ENCODE measurements at places on chromosomes 7 and 10. TPM values are rescaled to one million over a fixed set of nuclear protein-coding genes. Genes with fewer than 3 reads are reported as not detected.

DNA sequence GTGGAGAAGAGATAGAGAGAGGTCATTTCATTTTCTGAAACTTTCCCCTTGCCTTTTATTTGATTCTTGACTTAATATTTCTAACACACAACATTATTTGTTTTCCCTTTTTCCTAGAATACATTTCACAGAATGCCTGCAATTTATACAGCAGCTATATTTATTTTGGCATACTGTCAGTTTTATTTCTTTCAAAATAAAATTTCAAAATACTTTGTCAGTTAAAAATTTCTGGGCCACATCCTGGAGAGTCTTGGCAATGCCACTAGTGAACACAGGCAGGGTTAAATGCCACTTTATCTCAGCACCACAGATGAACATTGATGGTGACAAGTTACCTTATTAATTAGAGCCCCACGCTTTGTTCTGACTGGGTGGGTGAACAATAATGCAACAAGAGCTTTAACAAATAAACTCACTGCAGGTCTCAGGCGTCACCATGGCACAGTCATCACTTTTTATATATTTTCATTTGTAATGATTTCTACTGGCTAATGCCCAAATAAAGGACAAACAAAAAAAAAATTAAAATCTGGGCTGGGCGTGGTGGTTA is 494.0 kb downstream of the KIF20B start:
- no peaks in the 10 kb centered on the region for H3K27me3 ChIP-seq
- no peak overlapping the region for H3K4me3 ChIP-seq
- no peak for DNase-seq
- no peaks in the 10 kb centered on the region for H3K4me1 ChIP-seq
- no peak overlapping the region for H3K27ac ChIP-seq

DNA sequence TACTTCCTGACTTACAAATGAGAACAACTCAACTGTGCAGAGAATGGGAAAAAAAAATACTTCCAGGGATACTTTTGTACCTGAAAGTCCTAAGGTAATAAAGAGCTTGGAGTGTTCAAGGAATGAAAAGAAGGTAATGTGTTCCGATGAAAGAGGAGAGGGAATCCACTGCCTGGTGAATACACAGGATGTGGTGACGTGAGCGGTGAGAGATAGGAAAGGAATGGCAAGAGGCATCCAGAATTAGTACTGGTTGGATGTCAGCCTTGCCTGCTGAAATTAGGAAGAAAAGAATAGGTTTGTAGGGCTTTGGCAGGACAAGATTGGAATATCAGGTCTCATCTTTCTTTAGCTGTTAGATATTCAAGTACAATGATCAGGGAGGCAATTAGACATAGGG is 347.7 kb downstream of the POM121L12 start:
- no peaks in the 10 kb centered on the region for H3K27me3 ChIP-seq
- H3K4me1 ChIP-seq, result no peaks in the 10 kb centered on the region
- H3K27ac ChIP-seq, result no peak overlapping the region
- H3K4me3 ChIP-seq, result no peak overlapping the region
- no peaks in the 10 kb centered on the region for H3K36me3 ChIP-seq
- DNase-seq, result no peak

GRCh38 chr7:30714129-30714528 is 31.9 kb upstream of the CRHR2 start:
- DNase-seq, result no peak
- H3K27me3 ChIP-seq, result no peaks in the 10 kb centered on the region
- no peak overlapping the region for H3K27ac ChIP-seq
- H3K36me3 ChIP-seq, result peaks cover 20% of the 10 kb centered on the region

DNA sequence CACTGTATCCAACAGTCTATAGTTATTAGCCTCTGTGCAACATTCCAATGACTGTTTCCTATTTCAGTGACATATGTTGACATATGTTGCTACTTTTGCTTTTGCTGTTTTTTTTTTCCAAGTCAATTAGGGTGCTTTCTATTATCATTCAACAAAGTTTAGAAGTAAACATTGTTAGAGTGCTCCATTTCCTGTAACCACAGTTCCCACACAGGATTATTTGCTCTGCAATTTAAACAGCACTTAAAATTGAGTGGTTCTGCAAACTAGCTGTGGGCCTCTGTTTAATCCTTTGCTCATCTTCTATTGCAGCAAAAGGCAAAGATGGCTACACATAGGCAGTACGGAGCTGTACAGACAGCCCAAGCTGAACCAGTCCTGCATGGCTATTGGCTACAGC is 46.5 kb upstream of the PTN start:
- no peaks in the 10 kb centered on the region for H3K27me3 ChIP-seq
- H3K4me1 ChIP-seq, result no peaks in the 10 kb centered on the region
- H3K36me3 ChIP-seq, result no peaks in the 10 kb centered on the region
- H3K4me3 ChIP-seq, result no peak overlapping the region

DNA sequence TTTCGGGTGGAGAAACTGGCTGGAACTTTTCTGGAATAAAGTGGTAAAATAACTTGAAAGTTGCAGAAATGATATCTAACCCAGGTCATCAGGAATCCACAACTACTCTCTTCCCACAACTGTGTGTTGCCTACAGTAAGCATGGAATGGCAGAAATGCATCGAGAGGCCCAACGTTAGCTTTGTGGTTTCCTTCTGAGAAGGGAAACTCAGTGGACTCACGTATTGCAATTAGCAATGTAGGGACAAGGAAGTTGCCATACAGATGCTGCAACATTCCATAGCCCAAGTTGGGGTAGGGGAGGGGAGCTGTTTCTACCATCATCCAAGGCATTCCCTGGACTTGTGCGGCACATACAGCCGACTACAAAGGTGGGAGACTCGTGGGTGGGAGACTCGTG is 1.9 kb downstream of the PON1 start:
- no peak for DNase-seq
- no peak overlapping the region for H3K27ac ChIP-seq
- no peak overlapping the region for H3K4me3 ChIP-seq
- H3K4me1 ChIP-seq, result peaks cover 5% of the 10 kb centered on the region
- no peaks in the 10 kb centered on the region for H3K36me3 ChIP-seq
- H3K27me3 ChIP-seq, result peaks cover 11% of the 10 kb centered on the region

- H3K4me3 ChIP-seq, result no peak overlapping the region
- H3K36me3 ChIP-seq, result no peaks in the 10 kb centered on the region
- H3K27ac ChIP-seq, result no peak overlapping the region
- no peak for DNase-seq
- no peaks in the 10 kb centered on the region for H3K4me1 ChIP-seq
Measured at GRCh38 chr7:26443751-26444150, 152.1 kb downstream of the SNX10 start.

DNA sequence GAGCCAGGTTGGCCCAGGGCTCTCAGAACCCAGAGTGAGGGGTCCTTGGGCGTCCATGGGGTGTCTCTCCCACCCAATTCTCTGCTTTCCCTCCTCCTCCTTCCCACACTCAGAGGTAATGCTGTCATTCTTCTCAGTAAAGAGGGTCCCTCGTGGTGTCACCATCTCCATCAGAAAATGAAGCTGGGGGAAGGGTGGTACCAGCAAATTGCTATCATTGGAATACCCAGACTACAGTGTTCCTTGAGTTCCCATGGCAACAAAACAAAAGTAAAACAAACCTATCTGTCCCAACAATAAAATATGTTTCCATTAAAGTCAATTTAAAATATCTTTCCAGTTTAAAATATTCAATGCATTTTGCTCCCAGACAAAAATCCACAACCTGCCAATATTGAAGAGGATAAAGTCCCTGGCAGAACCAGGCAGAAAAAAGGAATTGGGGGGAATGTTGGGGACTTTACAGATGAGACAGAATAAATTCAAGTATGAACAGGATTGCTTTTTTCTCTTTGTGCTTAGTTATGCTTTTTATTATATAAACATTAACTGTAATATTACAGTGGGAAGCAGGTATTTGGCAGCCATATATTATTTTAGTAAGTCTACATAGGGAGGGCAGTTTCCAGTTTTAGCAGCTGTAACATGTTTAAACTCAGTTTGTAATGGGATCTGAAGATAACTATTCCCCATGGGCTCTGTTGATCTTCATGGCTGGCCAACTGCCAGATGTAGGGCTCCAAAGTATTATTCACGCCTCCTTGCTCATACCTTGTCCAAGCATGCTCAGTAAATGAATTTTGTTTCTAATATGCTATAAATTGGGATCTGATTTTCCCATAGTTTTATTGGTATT is 182.1 kb downstream of the ARID5B start:
- peaks cover 71% of the 10 kb centered on the region for H3K36me3 ChIP-seq
- H3K4me3 ChIP-seq, result peak overlapping the region; percentile 66
- peaks cover 63% of the 10 kb centered on the region for H3K4me1 ChIP-seq
- no peak for DNase-seq

GRCh38 chr7:110205899-110206298 is 885.0 kb upstream of the LRRN3 start:
- H3K4me3 ChIP-seq, result no peak overlapping the region
- no peak for DNase-seq
- H3K27me3 ChIP-seq, result no peaks in the 10 kb centered on the region
- H3K4me1 ChIP-seq, result no peaks in the 10 kb centered on the region

GRCh38 chr10:6350609-6351008 is 147.9 kb downstream of the PFKFB3 start:
- H3K27me3 ChIP-seq, result no peaks in the 10 kb centered on the region
- peaks cover 29% of the 10 kb centered on the region for H3K36me3 ChIP-seq
- H3K4me3 ChIP-seq, result no peak overlapping the region
- H3K27ac ChIP-seq, result peak overlapping the region; percentile 66
- H3K4me1 ChIP-seq, result peaks cover 53% of the 10 kb centered on the region
- no peak for DNase-seq

- DNase-seq, result no peak
- H3K4me1 ChIP-seq, result no peaks in the 10 kb centered on the region
- no peaks in the 10 kb centered on the region for H3K36me3 ChIP-seq
- no peak overlapping the region for H3K4me3 ChIP-seq
Measured at GRCh38 chr7:154832557-154833138, 170.3 kb downstream of the PAXIP1 start.

DNA sequence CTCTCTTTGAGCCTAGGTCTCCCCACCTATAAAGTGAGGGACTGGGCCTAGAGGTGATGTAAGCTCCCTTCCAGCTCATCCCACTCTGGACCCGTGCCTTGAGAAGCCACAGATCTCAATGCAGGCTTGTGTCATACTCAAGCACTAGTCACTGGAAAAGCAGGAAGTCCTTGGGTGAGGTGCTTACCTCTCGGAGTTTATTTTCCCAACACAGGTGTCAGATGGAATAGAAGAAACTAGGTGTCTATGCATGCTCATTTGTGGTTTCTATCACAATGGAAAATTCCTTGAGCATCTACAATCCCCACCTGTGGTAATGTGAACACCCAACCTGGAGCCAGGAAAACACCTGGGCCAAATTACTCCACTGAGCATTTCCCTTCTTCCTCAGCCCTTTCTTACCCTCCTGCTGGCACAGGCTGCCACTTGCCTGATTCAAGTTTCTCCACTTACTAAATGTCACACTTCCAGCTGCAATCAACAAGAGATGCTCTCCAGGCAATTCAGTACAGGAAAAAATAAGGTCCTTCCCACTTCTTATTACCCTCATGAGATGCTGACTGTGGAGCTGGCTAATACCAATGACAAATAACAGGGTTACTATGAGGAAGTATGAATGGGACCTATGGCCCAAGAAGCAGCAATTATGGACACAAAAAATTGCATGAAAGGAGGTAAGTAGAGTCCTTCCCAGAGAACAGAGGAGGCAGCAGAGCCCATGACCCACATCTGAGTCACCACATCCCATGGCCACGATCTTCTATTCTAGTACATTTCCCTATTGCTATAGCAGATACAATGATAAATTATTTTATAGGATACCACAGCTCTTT is 13.1 kb downstream of the LSM5 start:
- H3K27me3 ChIP-seq, result peaks cover 7% of the 10 kb centered on the region
- no peak overlapping the region for H3K27ac ChIP-seq
- peaks cover 7% of the 10 kb centered on the region for H3K4me1 ChIP-seq
- H3K4me3 ChIP-seq, result no peak overlapping the region
- H3K36me3 ChIP-seq, result no peaks in the 10 kb centered on the region

- H3K36me3 ChIP-seq, result peaks cover 4% of the 10 kb centered on the region
- peaks cover 39% of the 10 kb centered on the region for H3K4me1 ChIP-seq
Measured at GRCh38 chr10:4028854-4029583, 244.0 kb upstream of the KLF6 start.

DNA sequence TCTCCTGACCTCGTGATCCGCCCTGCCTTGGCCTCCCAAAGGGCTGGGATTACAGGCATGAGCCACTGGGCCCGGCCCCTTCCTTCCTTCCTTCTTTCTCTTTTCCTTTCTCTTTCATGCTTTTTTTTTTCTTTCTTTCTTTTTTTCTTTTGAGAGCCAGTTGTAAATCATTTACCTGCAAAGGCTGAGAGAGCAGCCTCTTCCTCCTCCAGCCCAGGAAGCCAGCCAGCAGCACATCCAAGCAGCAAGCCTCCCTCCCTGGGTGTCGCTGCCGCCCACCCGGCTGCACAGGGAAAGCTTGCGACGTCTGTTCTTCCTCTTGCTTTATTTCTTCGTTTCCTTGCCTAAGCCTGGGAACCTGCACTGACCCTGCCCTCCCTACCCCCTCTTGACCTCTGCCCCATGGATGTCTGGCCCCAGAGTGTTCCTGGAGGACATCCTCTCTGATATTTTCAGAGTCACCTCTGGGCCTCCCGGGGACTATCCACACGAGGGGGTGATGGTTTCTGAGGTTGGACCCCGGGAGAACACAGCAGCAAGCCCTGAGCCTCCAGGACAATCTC is 62.8 kb upstream of the MYL10 start:
- no peaks in the 10 kb centered on the region for H3K36me3 ChIP-seq
- no peak overlapping the region for H3K27ac ChIP-seq
- peaks cover 4% of the 10 kb centered on the region for H3K4me1 ChIP-seq
- H3K4me3 ChIP-seq, result no peak overlapping the region

DNA sequence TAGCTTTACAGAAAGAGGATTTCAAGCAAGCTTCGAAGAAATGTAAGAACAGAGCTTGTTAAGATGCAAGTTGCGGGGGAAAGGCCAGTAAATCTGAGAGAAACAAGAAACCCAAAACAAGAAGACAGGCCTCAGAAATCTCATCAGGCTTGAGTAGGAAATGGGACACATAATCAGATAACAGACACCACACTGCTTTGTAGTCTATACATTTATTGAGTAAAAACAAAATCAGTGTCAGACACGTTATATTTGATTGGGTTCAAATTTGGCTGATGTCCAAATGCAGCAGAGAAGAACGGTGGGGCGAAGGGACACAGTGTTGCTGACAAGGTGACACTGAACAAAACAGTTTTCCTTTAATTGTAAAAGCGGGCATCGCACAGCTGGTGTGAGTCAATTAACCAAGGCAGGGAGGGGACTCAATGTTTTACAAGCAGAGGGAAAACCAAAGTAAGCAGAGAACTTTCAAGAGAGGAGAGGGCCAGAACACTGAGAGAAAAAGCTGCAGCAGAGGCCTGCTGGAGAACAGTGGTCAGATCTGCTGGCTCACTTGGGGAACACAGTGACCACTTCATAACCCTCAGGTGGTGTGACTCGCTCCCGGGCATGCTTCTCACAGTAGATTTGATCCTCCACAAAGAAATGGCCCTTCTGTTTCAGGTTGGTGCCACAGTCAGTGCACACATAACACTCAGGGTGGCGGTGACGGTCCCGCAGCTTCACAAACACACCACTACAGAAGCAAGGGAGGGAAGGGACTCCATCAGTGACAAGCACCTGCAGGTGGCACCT is 43.5 kb downstream of the ACSM6 start:
- H3K27me3 ChIP-seq, result no peaks in the 10 kb centered on the region
- no peak overlapping the region for H3K4me3 ChIP-seq
- H3K27ac ChIP-seq, result no peak overlapping the region
- H3K4me1 ChIP-seq, result peaks cover 23% of the 10 kb centered on the region

The CALCR gene
- total RNA-seq, result not detected

The HOXA2 gene
- total RNA-seq, result not detected

The PRR15 gene
- not detected for total RNA-seq

The SLC39A12 gene
- total RNA-seq, result not detected

The SEMA3E gene
- total RNA-seq, result not detected

The ANXA8 gene
- not detected for total RNA-seq

The CRYGN gene
- total RNA-seq, result 0.50 TPM

The C1QL3 gene
- total RNA-seq, result not detected

Measured in activated CD8-positive, alpha-beta T cell treated with anti-CD3 and anti-CD28 coated beads, Interleukin-2, amount 10 ng/mL, durations not matched to agents 7 days and 5 days (primary cell).